ENCODE measurements at places on chromosomes 4 and X. TPM values are rescaled to one million over a fixed set of nuclear protein-coding genes. Genes with fewer than 3 reads are reported as not detected.

DNA sequence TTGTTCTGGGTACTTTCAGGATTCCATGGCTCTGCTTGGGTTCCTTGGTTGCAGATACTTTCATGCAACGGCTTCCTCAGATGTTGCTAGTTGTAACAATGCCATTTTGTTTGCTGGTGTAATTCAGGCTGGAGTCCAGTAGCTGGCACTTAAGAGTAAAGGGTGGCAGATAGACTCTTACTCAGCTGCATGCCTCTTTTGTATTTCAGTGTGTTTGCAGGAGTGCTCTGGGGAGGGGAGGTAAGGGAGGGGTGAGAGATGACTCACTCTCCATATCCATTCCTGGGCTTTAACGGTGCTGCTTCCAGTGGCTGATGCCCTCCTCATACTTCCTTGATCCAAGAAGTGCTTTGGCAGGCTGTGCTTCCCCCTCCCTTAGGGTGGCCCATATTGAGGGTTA is 155.2 kb downstream of the ZNF330 start:
- no peak for DNase-seq

Gene MAP7D2
- 3.5 TPM for polyA plus RNA-seq

Gene ZDHHC15
- 7.2 TPM for polyA plus RNA-seq

Gene TXK
- 3.4 TPM for polyA plus RNA-seq

DNA sequence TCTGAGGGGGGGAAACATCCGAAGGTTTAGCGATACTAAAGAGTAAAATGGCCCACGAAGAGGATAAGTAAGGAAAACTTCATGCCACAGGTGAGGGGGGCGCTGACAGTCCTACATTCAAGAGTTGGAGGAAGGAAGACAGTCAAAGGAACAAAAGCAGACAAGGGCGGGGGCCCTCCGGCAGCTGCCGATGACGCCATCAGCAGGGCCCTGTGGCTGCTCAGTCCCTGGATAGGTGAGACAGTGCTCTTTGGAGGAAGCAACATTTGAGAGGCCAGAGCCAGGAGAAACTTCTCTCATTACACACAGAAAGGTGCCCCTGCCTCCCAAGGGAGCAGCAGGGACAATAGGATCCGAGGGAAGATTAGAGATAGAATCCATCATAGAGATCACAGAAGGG is 41.5 kb downstream of the RAB40AL start:
- DNase-seq, result no peak

DNA sequence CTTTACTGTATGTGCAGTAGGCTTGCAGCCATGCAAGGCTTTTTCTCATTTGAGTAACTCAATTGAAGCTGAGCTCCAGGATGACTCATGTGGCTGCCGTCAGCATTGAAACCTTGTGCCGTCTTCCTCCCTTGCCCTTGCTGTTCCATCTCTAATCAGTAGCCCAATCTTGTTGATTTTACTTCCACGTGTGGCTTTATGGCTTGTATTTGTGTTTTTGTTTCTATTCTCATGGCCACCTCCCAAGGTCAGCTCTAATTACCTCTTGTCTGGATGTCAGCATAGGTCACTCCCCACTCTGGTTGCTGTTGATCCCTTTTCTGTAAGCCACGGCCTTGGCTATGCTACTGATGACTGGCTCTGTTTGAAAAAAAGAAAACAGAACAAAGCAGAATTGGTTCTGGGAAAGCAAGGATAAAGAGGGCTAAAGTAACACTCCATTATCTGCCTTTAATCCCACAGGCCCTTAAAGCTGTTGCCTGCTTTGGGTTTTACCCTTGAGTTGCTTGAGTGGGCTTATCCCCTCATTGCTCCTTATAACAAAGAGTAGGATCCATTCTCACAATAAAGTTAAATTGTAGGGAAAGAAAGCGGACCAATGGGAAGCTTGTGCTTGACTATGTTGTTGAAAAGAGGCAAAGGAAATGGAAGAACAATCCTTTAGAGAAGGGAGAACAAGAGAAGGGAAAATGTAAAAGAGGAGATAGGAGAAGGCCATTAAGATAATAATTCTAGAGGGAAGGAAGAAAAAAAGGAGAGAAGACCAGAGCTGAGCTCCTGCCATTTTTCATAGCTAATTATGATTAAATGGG is 173.9 kb upstream of the PGRMC2 start:
- DNase-seq, result no peak

Gene VBP1
- 112 TPM for polyA plus RNA-seq

Gene ATOH1
- not detected for polyA plus RNA-seq

GRCh38 chrX:19846995-19847790 is 40.2 kb downstream of the SH3KBP1 start:
- DNase-seq, result no peak

Gene SOWAHB
- 4.6 TPM for polyA plus RNA-seq

- no peak for DNase-seq
Measured at GRCh38 chr4:124337874-124338273, 374.7 kb downstream of the ANKRD50 start.

Gene IGFBP7
- 651 TPM for polyA plus RNA-seq

DNA sequence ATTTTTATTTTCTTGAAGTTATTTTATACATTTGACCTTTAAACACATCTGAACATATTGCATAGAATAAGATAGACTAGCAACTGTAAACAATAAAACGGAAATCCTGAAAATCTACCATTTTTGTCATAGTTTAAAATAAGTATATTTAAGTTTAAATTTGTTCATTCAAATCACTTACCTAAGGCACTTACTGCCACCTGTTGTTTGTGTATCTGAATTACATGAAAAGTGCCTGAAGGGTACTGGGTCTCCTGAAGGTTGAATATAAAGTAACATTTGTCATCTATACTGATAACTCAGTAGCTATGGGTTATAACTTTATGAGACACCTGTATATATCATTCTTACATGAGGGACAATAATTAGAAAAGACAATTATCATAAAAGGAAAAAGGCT is 38.6 kb downstream of the TRPC5 start:
- no peak for DNase-seq

Gene WDFY3
- polyA plus RNA-seq, result 53.4 TPM

DNA sequence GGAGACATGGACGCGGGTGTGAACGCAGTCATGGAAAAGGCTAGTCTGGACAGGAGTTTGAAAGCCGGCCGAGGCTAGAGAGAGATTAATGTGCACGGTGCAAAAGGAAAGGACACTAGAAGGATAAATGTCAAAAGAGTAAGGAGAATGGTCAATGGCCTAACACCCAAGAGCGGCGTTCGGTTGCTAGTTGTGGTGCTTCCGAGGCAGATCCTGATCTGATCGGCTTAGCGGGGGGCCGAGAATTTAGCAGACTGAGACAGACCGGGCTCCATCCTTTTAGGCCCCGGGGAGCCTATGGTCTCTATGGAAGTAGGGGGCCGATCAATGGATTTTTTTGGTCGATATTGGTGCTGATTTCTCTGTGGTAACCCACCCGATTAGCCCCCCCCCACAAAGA is 6.9 kb downstream of the GAGE10 start:
- DNase-seq, result no peak

Gene SPOCK3
- 9.2 TPM for polyA plus RNA-seq

GRCh38 chr4:108155373-108155772 is 13.4 kb downstream of the LEF1 start:
- no peak for DNase-seq

Gene RS1
- polyA plus RNA-seq, result 0.17 TPM

All from right renal pelvis (tissue), 4 donors.